Stimulated activated CD8-positive, alpha-beta memory T cell treated with anti-CD3 and anti-CD28 coated beads, Interleukin-4, amount 100 ng/mL, for 1 hour (primary cell): ENCODE measurements at places on chromosomes 16 and 17.

- DNase-seq = no peak
Measured at GRCh38 chr16:81448154-81449131, 3.8 kb downstream of the CMIP start.

DNA sequence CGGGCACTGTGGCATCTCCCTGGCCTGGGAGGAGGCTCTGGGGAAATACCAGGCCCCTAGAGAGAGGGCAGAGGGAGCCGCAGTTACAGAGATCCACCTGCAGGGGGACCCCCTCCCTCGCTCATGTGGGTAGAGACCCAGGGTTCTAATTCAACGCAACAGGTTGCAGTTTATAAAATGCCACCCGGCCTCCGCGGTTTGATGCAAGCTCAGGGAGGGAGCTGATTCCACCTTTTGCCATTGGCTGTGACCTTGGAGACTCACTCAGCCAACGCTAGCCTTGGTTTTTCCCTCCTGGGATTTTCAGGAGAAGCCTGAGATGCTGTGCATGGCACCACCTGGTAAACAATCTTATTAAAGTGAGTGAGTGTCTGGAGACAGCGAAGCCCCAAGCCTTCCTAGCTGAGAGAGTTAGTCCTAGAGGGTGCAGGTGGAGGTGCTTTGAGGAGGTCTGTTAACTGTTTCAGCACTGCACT lies 12.1 kb downstream of the TTLL6 start:
- peak; percentile 54 for DNase-seq

DNA sequence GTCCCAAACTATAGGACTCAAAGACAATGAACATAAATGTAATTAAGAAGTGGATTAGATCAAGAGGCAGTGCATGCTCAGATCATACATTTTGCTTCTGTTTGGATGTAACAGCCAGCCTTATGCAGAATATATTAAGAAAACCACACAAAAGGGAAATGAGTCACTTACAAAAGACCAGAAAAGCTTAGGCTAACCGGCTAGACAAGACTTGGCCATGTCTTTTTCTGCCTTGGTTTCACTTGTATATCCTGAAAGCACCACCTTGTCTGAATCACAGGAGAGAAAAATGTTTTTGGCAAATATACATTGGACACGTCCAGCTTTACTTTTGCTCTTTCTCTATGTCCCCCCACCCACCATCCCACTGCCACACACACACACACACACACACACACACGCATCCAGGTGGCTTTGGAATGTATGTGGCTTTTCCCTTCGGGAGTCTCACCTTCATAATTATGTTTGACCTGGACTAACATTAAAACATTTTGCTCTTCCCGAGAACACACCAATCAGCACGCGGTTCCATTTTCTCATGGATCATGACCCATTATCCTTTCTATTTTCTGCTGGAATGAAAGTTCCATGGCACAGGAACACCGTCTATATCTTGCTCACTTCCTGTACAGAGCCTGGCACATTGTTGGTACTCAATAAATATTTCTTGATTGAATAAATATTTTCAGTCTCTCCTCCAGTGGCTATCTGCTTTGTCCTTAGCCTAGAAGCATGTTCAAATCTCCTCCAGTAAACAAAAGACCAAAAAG lies 64.6 kb downstream of the CDK5R1 start:
- DNase-seq = no peak

DNA sequence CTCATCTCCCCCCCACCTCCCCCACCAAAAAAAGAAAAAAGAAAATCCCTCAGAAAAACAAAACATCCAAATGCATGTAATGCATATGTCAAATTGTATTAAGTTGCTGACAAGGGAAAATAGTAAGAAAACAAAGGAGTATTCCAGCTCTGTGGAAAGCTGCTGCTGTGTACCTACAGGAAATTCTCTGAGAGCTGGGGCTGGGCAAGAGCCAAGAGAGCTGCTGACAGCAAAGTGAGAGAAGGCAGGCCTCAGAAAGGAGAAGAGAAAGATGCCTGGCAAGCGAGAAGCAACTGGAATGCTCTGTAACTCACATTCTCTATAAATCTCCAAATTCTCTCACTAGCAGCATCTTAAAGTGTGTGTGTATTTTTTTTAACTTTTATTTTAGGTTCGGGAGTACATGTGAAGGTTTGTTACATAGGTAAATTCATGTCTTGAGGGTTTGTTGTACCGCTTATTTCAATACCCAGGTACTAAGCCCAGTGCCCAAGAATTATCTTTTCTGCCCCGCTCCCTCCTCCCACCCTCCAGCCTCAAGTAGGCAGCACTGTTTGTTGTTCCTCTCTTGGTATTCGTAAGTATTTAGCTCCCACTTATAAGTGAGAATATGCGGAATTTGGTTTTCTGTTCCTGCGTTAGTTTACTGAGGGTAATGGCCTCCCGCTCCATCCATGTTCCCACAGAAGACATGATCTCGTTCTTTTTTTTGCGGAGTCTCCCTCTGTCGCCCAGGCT lies 24.4 kb downstream of the CNTROB start:
- no peak for DNase-seq

- DNase-seq = no peak
Measured at GRCh38 chr17:47937941-47938340, 3.4 kb upstream of the PNPO start.
